Foreskin keratinocyte (primary cell): ENCODE measurements at places on chromosomes 13 and 19. TPM values are rescaled to one million over a fixed set of nuclear protein-coding genes. Genes with fewer than 3 reads are reported as not detected.

The AP1M2 gene
- 99.1 and 112 TPM in 2 replicates for polyA plus RNA-seq

The KIRREL2 gene
- 0.01 TPM in 1 of 2 replicates, not detected in the other for polyA plus RNA-seq

- no peak for DNase-seq
Measured at GRCh38 chr13:34990399-34991214, 48.5 kb downstream of the NBEA start.

DNA sequence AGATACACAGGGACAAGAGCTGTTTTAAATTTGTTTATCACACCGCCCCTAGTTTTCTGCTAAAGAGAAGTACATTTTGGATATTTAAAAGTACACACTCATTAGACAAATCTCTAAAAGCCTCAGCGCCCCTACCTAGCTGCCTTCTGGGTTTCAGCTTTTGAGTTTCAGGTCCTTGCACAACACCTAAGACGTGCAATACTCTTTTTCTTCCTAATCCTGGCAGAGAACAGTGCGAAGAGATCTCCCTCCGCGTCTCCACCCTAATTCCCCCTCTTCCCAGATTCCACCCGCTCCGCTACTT lies 421 bp upstream of the KLF5 start:
- no peak for DNase-seq

The CNN1 gene
- polyA plus RNA-seq = 0.03 TPM in 1 of 2 replicates, not detected in the other

The SHISA7 gene
- polyA plus RNA-seq = not detected in 2 replicates

The NLRP5 gene
- polyA plus RNA-seq = not detected in 2 replicates

DNA sequence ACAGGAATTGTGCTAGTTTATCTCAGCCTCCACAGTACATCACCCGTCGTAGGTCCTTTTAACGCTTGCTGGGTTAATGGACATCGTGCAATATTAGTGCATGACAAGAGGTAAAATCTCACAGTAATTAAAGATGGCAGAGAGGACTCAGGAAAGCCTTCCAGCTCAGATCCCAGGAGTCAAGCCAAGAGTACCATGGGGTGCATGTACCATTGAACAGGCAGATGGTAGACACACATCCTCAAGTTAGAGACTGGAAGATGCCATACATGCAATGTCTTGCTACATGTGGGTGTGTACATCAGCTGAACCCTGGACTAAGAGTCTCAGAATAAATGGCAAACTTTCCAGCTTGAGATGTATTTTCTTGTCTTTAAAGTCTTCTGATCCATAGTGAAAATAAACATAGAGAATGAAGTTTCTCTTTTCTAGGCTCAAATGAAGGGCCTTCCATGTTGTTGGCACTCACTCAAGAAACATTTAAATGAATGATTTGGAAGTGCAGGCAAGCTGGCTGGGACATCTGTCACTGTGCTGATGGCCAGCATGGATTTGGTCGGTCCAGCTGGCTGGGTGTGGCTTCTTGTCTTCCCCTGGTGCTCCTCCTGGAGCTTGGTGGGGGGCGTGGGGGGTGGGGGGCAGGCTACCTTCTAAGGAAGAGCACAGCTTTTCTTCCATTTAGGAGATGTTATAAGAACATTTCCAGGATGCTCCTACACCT lies 290.9 kb upstream of the MAB21L1 start:
- no peak for DNase-seq

GRCh38 chr19:13277104-13277809 lies 127.0 kb downstream of the IER2 start:
- DNase-seq = peak; percentile 43
